ENCODE measurements at places on chromosomes 11 and 22.

DNA sequence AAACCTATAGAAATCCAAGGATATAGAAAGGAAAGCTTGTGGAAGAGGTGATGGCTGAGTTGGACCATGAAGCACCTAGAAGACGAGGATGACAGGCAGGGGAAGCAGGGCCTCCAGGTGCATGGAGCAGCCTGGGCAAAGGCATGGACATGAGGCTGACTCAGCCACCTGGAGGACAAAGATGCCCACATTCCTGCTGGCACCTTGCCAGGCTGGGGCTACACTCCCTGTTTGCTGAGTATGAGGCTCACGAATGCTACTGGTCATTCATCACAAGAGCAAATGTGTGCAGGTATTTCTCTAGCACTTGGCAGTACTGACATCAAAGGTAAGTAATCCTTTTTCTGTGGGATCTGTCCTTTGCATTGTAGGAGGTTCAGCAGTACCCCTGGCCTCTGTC, 7.1 kb upstream of the SCGB2A1 start:
- no peak for DNase-seq

- DNase-seq = no peak
These were observed 7.9 kb downstream of the TIGD3 start for GRCh38 chr11:65362320-65362931.

GRCh38 chr22:34579519-34579918, 486.4 kb upstream of the ISX start:
- no peak for DNase-seq

DNA sequence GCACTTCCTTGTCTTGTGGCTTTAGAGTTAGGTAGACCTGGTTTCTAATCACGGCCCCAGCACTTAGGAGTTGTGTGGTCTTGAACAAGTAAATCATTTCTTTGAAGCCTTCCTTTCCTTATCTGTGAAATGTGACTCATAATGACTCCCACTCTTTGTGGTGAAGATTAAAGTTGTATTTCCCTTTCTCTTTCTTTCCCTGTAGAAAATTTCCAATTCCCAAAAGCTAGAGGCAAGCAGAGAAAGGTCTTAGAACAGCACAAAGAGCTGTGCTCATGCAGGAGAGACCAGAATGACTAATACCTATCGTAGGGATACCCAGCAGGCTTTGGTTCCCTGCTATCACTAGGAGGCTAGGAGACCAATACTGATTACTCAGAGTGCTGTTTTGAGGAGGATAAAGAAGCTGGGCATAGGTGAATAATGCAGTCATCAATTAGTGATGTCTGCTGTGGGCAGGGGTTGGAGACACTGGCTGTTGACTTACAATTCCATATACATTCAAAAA, 270.7 kb upstream of the SYN3 start:
- DNase-seq = no peak

DNA sequence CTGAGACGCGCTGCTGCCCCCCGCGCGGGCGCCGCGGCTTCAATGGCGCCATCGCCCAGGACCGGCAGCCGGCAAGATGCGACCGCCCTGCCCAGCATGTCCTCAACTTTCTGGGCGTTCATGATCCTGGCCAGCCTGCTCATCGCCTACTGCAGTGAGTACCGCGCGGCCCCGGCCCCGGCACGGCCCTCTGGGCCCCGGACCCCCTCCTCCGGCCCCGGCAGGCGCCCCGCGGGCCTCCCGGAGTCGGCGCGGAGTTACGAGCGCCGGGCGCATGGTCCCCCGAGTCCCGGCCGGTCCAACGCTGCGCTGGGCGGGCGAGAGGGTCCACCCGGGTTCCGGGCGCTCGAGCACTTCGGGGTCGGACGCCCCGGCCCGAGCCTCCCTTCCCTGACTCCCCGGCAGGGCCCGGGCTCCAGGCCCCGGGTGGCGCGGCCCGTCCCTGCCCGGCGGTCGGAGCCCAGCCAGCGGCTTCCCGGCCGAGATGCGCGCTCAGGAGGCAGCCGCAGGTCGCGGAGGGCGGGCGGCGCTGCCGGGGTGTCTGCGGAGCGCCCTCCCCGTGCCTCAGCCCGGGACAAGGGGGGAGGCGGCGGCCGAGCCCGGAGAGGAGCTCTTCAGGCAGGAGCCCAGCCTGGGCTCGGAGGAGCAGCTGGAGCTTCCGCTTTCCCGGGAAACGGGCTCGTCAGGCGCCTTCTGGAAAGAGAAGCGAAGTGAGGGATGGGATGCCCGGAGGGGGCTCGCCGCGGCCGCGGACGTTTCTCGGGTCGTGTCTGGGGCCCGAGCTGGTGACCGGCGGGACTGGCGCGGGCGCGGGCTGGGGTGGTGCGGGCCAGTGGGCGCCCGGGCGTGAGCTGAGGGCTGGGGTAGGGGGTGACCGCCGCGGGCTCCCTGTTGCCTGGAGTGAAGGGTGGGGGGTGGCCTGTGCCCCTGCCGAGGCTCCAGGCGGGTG, 1337.8 kb downstream of the BRD1 start:
- no peak for DNase-seq

DNA sequence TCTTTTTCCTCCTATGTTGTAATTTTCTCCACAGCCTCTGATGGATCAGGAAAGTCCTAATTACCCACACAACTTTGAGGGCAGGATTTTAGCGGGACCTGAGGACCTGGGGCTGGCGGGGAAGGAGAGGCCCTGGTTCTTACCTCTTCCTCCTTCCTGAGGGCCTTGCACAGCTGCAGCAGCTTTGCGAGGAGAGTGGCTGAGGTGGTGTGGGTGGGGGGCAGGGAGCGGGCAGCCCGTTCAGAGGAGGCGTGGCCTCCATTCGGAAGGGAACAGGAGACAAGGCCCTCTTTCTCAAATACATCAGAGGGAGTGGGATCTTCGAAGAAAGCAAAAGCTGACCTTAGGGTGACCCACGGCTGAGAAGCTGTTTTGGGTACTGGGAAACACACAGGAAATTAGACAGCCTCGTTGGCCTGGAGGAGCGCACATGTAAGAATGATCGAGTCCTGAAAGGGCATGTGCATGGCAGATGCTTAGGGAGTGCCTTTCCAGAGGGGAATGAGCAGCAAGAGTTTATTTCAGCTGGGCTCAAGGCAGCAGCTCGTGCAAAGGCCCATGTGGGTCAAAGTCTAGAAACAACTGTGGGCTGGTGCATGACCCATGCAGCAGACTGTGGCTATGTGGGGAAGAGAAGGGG, 76.6 kb upstream of the NARS2 start:
- DNase-seq = no peak

DNA sequence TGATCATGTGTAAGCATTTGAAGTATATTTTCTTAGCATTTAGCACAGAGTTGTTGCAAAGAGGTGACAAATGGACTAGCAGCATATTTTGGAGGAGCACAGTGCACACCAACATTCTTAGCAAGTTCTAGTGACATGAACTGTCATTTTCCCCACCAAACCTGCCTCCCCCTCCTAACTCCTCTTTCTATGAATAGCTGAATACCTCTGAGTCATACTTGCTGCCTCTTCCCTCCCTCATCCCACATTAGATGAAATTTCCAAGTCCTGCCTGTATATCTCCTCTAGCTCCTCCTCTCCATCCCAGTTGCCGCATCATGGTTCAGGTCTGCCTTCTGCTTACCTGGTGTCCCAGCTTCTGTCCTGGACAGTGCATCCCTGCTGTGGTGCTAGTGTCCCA, 7.2 kb downstream of the OSBP2 start:
- DNase-seq = no peak

Measured in CD4-positive, alpha-beta T cell treated with Interleukin-17A for 4 hours (primary cell).